ENCODE measurements at places on chromosomes 7 and 10.

GRCh38 chr10:3807211-3807927, 22.4 kb upstream of the KLF6 start:
- DNase-seq, result no peak

- no peak for DNase-seq
Measured at GRCh38 chr7:157276091-157276561, 60.7 kb upstream of the DNAJB6 start.

DNA sequence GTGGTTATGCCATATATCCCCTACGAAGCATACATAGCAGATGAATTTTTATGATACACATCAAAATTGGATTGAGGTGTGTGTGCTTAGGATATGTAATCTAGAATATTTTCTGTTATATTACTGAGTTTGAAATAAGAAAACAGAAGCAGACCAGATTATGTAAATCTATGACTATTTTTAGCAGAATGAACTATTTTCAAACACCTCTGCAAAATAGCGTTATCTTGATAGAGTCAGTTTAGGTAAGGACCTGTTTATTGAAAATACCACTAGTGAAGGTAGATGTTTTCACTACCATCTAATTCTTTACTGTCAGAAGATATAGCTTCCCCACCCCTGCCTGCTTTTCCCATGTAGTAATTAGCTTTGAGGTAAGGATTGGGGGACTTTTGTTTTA, 9.1 kb downstream of the LANCL2 start:
- DNase-seq, result no peak

DNA sequence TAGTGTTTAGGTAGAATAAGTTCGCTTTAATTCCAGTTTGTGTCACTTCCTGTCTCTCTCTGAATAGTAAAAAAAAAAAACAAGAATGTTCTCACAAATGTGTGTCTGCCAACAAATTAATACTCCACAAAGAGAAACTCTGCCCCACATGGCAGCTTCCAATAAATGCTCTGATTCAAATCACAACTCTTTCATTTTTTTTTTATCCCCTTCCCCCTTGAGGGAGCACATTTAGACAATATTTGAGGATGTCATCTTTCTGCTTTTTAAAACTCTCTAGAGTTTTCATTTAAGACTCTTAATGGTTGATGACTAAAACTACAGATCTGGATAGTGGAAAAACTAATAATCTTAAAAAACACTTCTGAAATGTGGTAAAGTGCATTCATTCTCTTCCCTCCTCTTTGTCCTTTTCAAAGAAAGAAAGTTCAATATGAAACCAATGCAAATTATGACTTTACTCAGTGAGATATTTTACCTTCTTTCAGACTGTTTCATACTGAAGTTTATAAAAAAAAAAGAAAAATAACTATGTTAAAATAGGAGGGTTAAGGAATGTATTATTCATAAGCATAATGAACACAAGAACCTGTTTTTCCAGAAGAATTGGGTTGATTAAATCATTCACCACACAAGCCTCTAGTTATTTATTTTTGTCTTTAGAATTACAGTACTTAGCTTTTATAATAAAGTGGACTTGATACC, 42.3 kb downstream of the ARID5B start:
- DNase-seq, result no peak

DNA sequence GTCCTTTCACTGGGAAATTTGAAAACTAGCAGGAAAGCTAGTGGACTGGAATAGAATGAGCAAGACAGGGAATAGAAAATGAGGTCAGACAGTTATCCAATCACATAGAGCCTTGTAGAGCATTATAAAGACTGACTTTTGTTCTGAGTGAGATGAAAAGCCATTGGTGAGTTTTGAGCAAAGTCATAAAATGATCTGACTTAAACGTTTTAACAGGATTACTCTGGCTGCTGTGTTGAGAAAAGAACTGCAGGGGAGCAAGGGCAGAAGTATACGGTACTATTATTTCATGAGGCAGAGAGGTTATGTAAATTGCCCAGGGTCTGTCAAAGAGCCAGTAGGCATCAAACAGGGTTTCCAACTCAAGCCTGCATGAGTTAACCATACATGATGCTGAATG, 393.4 kb downstream of the TFEC start:
- no peak for DNase-seq

DNA sequence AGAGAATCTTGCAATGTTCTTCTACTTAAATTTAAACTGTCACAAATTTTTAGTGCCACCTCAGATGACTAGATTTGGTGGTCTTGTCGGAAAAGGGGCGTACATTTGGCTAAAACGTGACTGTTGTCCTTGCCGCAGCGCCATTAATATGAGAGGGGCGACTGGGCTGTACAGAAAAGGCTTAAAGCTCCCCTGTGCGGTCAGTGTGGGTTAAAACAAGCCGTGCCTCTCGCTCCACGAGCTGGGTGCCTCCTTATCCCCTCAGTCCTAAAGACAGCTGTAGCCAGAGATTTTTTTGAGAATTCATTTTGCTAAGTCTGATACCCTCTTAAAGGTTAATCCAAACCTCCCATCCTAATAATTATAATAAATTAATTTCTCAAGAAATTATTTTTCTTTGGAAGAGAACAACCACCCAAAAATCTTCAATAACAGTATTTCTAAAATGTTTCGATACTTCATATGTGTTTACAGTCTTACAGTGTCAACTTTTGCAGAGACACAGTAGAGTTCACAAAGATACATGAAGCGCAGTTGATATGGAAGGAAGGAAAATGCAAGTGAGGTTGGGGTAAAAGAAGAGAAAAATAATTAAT, 68.6 kb downstream of the C7orf25 start:
- no peak for DNase-seq

DNA sequence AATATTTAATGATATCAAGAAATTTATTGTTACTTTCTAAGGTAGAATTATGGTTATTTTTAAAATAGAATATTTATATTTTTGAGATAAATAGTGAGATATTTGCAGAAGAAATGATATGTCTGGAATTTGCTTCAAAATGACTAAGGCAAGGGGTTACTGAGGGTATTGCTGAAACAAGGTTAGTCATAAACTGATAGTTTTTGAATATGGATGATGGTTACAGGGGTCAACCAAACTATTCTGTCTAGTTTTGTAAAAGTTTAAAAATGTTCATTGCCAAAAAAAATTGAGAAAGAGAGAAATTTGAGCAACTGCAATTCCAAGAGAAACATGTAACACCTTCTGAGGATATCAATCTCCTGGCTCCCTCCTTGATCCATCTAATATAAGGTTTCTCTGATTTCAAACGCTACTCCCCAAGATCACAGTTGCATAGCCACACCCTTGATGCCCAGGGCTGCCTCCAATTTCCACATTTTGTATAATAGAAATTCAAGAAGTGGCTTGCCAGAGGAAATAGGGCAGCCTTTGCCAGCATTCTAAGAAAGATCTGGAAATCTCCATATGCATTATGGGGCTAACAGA, 159.4 kb upstream of the NAMPT start:
- DNase-seq, result no peak

DNA sequence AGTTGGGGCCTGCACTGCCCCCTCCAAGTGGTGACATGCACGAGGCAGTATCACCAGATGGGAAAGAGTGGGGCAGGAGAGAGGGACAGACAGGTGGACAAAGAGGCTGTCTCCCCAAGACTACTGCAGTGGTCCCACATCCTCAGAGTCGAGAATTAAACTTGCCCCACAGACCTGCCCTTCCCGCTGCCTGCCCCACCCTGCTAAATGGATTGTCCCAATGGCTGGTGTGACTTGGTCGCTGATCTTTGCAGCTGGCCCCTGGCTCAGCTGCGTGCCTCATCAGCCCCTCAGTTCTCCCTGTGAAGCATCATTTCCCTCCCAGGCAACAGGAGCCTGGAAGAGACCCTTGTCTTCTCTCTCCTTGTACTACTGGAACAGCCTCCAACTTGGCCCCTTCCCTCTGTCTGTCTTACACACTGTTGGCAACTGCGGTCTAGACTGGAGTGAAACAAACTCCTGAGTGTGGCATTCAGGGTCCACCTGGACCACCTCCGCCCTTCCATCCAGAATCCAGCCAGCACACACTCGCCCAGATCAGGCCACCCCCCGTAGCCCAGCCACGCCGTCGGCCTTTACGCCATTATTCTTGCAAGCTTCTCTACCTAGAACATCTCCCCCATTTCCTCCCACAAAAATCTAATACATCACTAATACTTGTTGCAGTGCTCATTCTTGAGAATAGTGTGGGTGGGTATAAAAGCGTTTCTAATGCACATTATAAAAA, 275.1 kb downstream of the CELF2 start:
- no peak for DNase-seq

- no peak for DNase-seq
Measured at GRCh38 chr10:43943818-43944360, 295.2 kb upstream of the ZNF32 start.
